ENCODE measurements at places on chromosomes 7 and 10.

- DNase-seq, result peak; percentile 23
Observed at GRCh38 chr10:103659674-103660363, 166.3 kb downstream of the NEURL1 start.

GRCh38 chr10:99598781-99599509, 21.3 kb downstream of the SLC25A28 start:
- no peak for DNase-seq

DNA sequence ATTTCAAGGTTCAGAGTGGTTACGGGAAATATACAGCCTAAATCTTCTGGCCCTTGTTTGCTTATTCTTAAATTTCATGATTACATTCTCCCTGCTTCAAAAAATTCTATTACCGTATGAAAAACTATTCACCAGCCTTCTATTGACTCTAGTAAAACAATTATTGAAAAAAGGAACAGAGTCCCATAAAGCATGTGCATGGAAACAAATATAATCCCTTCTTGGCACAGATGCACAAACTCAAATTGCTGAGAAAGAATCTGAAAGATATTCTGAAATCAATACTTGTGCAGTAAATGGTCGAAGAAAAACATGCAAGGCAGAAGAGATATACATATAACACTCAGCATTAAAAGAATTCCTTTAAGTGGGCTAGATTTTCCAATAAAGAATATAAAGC, 83.6 kb downstream of the LRRN3 start:
- DNase-seq, result no peak

GRCh38 chr10:47329855-47330254, 7.6 kb downstream of the GDF2 start:
- DNase-seq, result no peak

DNA sequence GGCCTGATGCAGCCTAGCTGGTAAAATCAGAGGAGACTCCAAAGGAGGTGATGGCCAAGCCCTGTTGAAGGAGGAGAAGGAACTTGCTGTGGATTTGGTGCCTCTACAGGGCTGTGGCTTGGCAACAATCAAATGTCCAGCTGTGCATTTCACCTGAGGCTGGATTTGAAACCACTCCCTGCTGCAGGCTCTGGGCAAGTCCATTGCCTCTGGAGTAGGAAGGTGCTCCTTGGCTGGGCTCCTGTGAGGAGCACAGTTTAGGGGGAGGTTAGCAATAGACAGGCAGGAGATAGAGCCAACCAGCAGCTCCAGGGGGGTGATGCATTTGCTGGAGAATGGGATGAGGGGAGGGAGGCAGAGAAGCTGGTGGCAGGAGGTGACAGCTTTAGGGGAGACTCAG, 26.5 kb downstream of the CDH23 start:
- no peak for DNase-seq

GRCh38 chr10:96377816-96378294, 19.1 kb upstream of the OPALIN start:
- no peak for DNase-seq

DNA sequence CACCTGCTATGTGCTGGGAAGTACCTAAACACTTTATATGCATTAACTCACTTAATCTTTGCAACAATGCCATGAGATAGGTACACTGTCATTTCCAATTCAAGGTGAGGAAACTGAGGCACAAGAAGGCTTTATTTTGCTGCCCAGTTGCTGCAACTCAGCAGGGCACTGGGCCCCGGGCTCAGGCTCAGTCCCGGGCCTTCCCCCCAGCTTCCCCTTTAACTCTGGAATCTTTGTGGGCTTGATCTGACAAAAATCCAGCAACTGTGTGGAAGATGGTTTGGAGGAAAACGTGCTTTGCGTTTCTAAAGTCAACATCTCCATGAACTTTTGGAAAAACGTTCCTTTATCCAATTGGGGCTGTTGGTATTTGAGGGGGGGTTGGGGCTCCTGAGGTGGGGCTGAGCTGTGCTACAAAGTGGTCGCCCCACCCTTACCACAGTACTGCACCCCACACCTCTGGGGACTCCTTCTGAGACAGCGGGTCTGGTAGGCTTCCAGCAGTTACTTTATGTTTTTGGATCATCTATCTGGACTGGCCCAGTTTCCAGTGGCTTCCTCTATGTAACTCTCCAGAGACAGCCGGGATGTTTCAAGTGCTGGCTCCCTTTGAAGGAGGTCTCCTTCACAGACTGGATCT, 40.5 kb upstream of the CAMK1D start:
- no peak for DNase-seq

DNA sequence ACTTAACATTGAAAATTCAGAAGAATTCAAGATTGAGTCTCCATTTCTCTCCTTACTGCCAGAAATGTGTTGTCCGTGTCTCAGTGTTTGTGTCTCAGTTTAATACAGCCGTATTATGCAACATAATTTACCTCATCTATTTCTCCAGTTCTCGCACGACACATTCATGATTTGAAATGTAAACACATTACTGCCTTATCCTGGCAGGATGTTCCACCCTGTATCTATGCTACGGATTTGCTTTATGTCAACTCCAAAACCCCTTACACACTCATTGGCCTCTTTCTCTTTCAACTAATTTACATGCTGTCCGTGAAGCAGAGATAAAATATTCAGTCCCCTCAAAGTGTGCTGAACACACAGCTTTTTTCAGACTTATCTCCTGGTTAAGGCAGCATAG, 653.7 kb upstream of the SEMA3D start:
- no peak for DNase-seq

DNA sequence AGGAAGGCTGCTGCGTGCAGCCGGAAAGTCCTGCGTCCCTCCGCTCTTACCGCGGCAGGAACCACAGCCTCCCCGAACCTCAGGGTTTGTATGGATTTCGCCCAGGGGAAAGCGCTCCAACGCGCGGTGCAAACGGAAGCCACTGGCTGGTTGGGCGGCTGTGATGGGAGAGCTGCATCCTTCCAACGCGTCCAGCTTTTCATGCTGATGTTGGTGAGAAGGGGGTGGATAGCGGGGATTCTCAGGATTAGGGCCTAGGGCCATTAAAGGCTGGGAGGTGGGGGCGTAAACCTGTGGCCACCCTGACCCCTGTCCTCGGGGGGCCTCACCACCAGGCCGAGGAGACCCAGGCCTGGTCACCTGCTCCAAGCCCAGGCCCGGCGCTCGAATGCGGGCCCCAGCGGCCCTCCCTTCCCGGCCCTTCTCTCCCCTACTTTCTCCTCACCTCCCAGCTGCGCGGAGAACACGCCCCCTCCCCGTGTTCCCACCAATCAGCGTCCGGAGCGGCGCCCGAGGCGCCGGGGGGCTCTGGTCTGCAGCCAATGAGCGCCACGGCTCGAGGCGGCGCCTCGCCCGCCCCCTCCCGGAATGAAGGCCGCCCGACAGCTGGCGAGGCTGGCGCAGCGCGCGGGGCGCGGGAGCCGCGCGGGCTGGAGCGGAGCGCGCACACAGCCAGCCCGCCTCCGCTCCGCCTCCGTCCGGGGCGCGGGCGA, 458 bp upstream of the NANOS1 start:
- DNase-seq, result peak; percentile 96

DNA sequence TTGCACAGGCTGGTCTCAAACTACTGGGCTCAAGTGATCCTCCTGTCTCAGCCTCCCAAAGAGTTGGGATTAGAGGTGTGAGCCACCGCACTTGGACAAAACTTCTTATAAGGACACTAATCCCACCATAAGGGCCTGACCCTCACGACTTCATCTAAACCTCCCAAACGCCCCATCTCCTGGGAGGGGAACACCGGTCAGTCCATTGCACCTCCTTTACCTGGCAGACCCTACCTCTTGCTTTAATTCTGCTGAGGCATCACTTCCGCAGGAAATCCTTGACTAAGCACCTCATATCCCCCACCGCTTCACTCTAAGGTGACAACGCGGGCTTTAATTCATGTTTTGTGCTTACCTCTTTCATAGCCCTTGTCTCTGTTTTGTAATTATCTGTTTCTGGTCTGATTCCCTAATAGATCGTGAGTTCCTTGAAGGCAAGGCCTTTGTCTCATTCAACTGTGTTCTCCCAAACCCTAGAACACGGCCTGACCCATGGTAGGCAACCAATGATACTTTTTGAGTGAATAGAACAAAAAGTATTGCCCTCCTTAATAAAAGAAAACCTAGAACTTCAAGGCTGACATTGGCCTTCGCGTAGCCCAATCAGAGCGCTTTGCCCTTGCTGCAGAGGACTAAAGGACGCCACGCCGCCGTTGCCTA, 481 bp upstream of the ZNF862 start:
- no peak for DNase-seq

DNA sequence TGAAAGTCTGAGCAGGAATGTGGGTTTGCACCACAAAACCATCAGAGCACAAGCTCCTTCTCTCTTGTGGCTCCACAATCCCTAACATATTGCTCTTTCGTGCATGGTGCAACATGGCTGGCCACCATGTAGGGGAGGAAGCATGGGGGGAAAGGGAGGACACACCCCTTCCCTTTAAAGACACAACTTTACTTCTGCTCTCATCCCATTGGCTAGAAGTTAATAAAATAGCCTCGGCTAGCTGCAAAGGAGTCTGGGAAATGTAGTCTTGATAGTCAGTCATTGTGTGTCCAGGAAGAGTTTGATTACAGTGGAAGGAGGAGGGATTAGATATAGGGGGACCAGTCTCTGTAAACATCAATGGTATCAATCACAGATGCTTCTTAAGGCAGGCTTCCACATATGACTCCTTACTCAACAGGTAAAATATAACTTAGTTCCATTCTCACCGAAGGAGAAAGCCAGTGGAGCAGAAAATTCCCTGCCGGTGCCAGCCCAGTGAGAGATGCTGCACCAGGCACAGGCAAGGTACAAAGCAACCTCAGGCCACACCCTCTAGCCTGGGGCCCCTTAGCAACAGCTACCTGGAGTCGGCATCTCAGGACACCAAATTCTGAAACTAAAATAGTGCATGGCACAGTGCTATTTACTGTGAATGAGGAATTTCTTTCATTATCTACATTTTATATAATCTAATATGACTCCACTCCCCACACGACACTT, 124.7 kb upstream of the CTBP2 start:
- DNase-seq, result no peak

- no peak for DNase-seq
Observed at GRCh38 chr10:30154561-30154960, 95.2 kb upstream of the JCAD start.

- peak; percentile 74 for DNase-seq
Observed at GRCh38 chr7:2477447-2478398, 1.5 kb upstream of the GRIFIN start.

- DNase-seq, result no peak
Observed at GRCh38 chr7:145959981-145960380, 156.6 kb upstream of the CNTNAP2 start.

GRCh38 chr7:35334506-35334905, 80.6 kb upstream of the TBX20 start:
- DNase-seq, result no peak

- no peak for DNase-seq
Observed at GRCh38 chr7:2559283-2559950, 638 bp downstream of the IQCE start.

- DNase-seq, result no peak
Observed at GRCh38 chr7:22900784-22901183, 78.1 kb upstream of the TOMM7 start.

DNA sequence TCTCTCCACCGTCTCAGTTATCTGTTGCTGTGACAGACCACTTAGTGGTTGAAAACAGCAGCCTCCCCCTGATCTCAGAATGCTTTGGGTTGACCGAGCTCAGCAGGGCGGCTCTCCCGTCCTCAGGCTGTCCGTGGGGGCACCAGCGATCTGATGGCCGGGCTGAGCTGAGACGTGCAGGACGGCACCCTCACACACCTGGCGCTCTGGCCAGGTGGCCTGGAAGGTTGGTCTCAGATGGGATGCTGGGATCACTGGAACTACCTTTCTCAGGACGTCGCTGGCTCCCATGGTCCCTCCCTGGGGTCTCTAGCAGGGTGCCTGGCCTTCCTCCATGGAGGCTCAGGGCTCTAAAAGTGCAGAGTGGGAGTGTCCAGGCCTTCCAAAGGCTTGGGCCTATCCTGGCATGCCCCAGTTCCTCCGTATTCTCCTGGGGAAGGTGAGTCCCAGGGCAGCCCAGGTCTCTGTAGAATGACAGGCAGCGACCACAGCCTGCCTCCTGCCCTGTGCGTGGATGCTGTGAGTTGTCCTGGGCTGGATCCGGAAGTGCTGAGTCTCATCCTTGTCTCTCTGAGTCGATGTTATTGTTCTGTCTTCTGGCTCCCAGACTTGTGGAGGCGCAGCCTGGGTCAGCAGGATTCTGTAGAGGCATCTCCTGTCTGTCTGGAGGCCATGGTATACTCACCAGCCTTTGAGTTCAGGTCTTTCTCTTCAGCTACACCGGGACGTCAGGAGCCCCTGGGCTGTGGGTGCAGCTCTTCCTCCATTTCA, 12.2 kb upstream of the PWWP2B start:
- no peak for DNase-seq

DNA sequence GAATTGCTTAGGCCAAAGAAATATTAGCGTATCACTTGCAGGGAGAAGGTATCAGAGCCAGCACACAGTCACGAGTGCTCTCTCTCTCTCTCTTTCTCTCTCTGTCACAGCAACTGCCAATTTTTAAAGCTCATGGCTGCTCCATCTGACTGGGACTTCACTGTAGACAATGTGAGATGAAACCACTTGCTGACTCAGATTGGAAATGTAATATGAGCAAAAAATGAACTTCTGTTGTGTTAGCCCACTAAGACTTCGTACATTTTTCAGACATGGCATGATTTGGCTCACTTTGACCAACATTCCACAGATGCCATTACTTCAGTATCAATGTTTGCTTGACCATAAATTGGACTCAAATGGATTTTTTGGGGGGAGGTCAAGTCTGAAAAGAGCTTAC, 68.1 kb downstream of the DGKB start:
- DNase-seq, result no peak

GRCh38 chr7:156458011-156458410, 182.6 kb upstream of the RNF32 start:
- DNase-seq, result no peak

DNA sequence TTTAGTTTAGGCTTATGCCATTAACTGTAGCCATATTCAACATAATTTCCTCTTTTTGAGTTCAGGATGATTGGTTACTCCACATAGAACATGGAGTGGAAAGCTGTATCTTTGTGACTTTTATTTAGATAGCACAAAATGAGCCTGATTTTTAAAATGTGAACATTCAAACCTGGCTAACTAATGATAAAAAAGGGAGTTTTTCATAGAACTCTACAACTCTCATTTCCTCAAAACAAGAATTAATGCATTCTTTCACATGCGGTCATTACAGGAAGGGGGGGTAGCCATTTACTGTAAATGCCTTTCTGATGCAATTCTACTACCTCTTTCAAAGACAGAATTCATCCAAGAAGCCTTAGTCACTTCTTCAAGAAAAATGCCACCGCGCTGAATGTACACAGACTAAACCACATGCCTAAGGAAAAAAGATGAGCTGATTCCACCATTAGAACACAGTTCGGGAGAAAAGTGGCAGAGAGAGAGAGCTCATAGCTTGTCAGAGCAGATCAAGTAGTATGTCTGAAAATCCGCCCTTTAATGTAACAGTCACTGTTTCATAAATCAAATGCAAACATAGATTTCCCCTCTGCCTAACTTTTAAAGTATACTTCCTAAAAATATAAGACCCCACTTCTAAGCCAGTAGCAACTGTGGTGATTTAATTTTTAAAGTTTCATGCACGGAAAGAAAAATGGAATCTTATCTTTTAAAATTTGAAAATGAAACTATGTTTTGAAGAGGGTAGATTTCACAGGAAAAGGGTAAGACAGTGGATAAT, 226.4 kb upstream of the KLF14 start:
- DNase-seq, result no peak

- DNase-seq, result no peak
Observed at GRCh38 chr7:113209449-113210203, 91.3 kb upstream of the SMIM30 start.

GRCh38 chr7:9856668-9857067, 1117.0 kb upstream of the PHF14 start:
- no peak for DNase-seq
